ENCODE measurements at places on chromosomes 12 and 14.

GRCh38 chr14:25537846-25538455, 488.0 kb upstream of the STXBP6 start:
- H3K27ac ChIP-seq: no peak overlapping the region
- no peak for DNase-seq
- no peaks in the 10 kb centered on the region for H3K4me1 ChIP-seq

DNA sequence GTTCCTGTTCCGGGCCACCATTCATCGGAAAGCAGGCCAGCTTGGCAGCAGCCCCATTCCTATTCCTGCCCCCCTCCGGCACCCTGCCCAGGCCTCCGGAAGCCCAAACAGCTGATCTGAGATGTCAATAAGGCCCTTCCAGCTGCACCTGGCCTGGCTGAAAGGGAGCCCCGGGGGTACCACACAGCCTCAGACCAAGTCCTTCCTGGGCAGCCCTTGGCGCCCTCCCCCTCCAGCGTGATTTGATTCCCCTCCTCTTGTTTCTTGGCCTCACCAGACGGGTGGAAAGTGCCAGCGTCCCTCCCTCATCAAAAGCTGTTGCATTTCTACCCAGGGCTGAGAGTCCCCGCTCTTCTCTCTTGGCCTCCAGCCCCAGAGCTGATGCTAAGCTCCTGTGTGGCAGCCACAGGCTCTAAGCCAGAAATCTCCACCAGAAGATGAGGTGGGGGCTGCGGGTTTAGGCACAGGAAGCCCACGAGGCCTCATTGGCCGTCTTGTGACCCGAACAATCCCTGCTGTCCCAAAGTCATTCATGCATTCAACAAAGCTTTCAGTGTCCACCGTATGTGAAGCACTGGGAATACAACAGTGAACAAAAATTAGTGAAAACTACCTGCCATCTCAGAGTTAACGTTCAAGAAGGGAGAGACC, 215.4 kb downstream of the SLC41A2 start:
- no peaks in the 10 kb centered on the region for H3K27me3 ChIP-seq
- no peak overlapping the region for H3K27ac ChIP-seq
- peaks cover 94% of the 10 kb centered on the region for H3K4me1 ChIP-seq
- no peaks in the 10 kb centered on the region for H3K36me3 ChIP-seq
- H3K4me3 ChIP-seq: no peak overlapping the region
- DNase-seq: no peak

DNA sequence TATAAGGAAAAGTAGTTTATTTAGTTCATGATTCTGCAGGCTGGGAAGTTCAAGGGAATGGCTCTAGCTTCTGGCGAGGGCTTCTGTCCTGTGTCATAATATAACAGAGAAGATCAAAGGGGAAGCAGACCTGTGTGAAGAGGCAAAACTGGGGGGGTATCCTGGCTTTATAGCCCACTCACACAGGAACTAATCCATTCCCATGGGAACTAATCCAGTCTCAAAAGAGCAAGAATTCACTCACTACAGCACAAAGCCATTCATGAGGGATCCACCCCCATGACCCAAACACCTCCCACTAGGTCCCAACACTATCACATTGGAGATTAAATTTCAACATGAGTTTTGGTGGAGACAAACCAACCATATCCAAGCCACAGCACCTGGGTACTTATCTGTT, 6.9 kb downstream of the ALDH6A1 start:
- peaks cover 16% of the 10 kb centered on the region for H3K36me3 ChIP-seq
- no peak overlapping the region for H3K4me3 ChIP-seq
- no peak for DNase-seq
- no peaks in the 10 kb centered on the region for H3K27me3 ChIP-seq
- no peak overlapping the region for H3K27ac ChIP-seq

DNA sequence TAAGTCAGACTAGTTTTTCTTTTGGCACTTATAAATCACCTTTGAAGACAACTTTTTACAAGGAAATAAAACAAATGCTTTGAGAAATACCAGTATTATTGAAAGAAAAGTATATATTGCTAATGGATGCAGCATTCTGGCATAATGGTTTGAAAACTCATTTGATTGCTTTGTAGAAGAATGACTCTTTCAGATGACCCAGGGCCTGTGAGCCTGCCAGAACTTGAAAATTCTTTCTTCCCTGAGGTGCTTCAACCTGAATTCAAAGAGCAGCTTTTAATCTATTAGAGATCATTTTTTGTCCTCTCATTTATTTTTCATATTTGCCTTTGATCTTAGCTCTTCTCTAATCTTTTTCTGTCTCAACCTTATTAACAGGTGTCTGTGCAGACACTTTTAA, 87.4 kb downstream of the LRRK2 start:
- DNase-seq: no peak
- H3K36me3 ChIP-seq: no peaks in the 10 kb centered on the region
- no peaks in the 10 kb centered on the region for H3K4me1 ChIP-seq

DNA sequence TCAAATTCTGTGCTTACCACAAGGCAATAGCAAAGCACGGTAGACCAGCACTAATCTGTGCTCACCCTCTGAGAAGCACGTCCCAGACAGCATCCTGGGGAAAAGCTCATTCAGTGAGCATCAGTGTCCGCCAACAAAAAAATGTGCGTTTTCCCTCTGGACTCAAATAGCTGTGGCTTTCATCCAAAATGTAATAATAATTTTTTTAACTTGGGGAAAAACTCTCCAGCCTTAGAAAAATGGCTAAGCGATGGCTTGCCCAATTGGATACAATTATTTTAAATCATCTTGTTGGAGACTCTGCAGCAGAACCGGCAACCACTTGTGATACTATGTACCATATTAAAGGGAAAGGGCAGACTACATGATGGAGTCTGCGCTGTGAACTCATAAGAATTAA, 1.1 kb upstream of the KRT77 start:
- H3K27ac ChIP-seq: no peak overlapping the region
- H3K4me1 ChIP-seq: peaks cover 19% of the 10 kb centered on the region
- H3K4me3 ChIP-seq: no peak overlapping the region

GRCh38 chr12:57815177-57816000, 3.1 kb downstream of the AVIL start:
- peak overlapping the region; percentile 70 for H3K27ac ChIP-seq
- no peak for DNase-seq
- H3K27me3 ChIP-seq: no peaks in the 10 kb centered on the region
- peaks cover 19% of the 10 kb centered on the region for H3K36me3 ChIP-seq
- H3K4me1 ChIP-seq: peaks cover 7% of the 10 kb centered on the region
- no peak overlapping the region for H3K4me3 ChIP-seq

GRCh38 chr12:5535541-5535940, 103.6 kb downstream of the NTF3 start:
- peaks cover 9% of the 10 kb centered on the region for H3K36me3 ChIP-seq
- no peaks in the 10 kb centered on the region for H3K4me1 ChIP-seq
- no peak overlapping the region for H3K27ac ChIP-seq
- no peak for DNase-seq
- H3K4me3 ChIP-seq: no peak overlapping the region

DNA sequence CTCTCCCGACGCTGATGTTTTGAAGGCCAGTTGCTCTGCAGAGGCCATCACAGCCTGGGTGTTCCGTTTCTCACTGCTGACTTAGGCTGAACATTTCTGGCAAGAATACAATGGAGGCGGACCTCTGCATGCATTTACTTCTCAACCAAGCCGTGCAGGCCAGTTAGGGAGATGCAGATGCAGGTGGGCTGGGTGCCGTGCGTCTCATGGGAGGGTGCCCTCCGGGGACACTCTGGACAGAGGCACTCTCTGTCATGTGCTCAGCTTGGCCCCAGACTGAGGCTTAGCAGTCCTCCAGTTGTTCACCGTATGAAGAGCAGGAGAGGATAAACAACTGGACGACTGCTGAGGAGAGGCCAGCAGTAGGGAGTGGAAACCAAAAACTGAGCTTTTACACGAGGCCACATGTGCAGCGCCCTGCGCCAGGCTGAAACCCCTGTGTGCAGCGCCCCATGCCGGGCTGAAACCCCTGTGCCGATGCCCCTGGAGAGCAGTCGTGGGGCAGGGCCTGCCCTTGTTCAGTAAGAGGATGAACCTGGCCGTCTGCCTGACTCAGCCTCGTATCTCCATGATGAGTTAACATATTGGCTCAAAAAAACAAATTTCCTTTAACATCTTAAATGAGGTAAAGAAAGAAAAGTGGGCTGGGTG, 32.3 kb downstream of the DDX51 start:
- H3K36me3 ChIP-seq: no peaks in the 10 kb centered on the region
- H3K27me3 ChIP-seq: no peaks in the 10 kb centered on the region
- DNase-seq: no peak
- H3K27ac ChIP-seq: no peak overlapping the region
- no peak overlapping the region for H3K4me3 ChIP-seq

- no peak for DNase-seq
- H3K4me1 ChIP-seq: no peaks in the 10 kb centered on the region
- no peak overlapping the region for H3K4me3 ChIP-seq
- no peaks in the 10 kb centered on the region for H3K36me3 ChIP-seq
- H3K27me3 ChIP-seq: peaks cover 47% of the 10 kb centered on the region
Observed at GRCh38 chr12:52097045-52097666, 17.7 kb downstream of the SMIM41 start.

DNA sequence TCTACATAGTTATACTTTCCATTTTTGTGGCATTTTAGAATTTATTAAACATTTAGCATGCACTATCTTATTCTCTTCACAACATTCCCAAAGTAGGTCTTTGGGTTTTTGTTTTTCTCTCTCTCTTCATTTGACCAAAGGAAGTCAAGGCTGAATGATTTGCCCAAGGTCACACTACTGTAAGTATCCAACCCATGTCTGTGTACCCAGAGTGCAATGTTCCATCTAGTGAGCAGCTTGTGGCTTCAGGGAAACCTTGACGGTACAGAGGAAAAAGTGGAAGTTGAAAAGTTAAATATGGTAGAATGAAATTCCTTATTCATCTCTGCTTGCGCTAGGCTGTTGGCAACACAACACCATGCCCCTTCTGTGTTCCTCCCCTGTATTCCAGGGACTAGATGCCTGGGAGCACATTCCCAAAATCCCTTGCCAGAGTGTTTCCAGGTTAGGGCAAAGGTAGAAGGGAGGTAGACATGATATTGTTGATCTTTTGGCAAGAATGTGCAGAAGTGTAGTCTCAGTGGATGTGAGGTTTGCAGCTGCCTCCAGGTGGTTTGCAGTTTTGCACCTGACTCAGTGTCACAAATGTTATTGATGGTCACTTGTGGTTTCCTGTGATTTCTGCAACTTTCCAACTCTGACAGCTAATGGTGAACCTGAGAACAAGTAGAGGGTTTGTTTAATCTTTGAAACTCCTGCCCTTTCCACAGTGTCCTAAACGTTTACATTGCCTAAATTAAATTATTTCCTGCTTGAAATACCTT, 196.7 kb downstream of the RMST start:
- peaks cover 1% of the 10 kb centered on the region for H3K27me3 ChIP-seq
- no peaks in the 10 kb centered on the region for H3K4me1 ChIP-seq
- no peak overlapping the region for H3K4me3 ChIP-seq
- no peak for DNase-seq
- no peak overlapping the region for H3K27ac ChIP-seq
- no peaks in the 10 kb centered on the region for H3K36me3 ChIP-seq

DNA sequence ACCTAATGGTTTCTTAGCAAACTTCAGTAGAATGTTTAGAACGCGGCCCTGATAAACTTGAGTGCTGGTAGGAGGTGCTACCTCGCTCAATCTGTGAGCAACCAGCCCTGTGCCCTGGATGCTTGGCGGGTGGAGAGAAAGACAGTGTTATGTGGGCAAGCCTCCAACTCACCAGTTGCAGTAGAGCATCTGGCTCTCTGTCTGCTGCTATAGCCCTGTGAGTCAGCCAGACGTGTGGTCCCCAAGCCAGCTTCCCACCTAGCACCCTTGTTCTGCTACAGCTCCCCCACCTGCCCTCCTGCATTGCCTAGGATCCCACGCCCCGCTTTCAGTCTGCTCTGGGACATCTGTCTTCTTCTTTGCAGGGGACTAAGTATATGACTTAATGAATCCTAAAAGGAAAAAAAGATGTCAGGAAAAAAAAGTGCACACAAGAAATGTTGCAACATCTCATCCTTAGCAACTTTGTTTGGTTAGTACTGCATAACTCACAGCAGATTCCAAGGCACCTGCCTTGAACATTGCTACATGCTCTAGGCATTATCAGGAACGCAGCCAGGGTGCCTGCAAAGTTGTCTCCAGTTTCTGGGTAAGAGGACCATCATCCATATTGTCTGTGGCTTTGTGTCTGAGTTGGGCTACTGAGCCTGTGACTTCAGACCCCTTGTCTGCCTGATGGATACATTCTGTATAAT, 13.6 kb downstream of the SNRNP35 start:
- no peak overlapping the region for H3K4me3 ChIP-seq
- no peak overlapping the region for H3K27ac ChIP-seq
- no peak for DNase-seq

DNA sequence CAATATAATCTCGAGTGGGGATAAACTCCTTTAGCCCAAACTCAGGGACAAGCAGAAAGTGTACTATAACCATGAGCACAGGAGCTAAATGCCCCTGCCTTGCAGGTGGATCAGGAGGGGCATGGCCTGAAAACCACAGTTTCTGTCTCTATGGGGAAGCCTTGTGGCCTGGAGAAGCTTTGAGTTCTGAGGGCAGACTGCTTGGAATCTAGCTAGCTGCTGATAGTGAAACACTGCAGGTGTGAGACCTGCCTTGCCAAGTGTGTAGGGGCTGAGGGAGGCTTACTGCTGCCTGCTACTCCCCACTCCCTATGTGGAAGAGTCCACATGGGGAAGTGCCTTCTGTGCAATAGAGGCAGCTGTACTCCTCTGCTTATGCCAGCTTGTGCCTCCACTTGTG, 352.3 kb upstream of the OR4E1 start:
- DNase-seq: no peak
- H3K4me1 ChIP-seq: peaks cover 2% of the 10 kb centered on the region
- H3K4me3 ChIP-seq: no peak overlapping the region
- H3K27me3 ChIP-seq: no peaks in the 10 kb centered on the region

- no peak overlapping the region for H3K4me3 ChIP-seq
- H3K27ac ChIP-seq: no peak overlapping the region
- no peak for DNase-seq
- H3K4me1 ChIP-seq: no peaks in the 10 kb centered on the region
- H3K36me3 ChIP-seq: peaks cover 5% of the 10 kb centered on the region
Observed at GRCh38 chr12:127178463-127178862, 1088.5 kb upstream of the TMEM132C start.

- no peak overlapping the region for H3K4me3 ChIP-seq
- DNase-seq: no peak
- H3K27ac ChIP-seq: no peak overlapping the region
- H3K4me1 ChIP-seq: peaks cover 29% of the 10 kb centered on the region
Observed at GRCh38 chr12:121709478-121709961, 3.0 kb upstream of the TMEM120B start.

- H3K36me3 ChIP-seq: no peaks in the 10 kb centered on the region
- H3K27ac ChIP-seq: no peak overlapping the region
- H3K4me1 ChIP-seq: peaks cover 7% of the 10 kb centered on the region
- H3K4me3 ChIP-seq: no peak overlapping the region
- no peak for DNase-seq
- peaks cover 16% of the 10 kb centered on the region for H3K27me3 ChIP-seq
Observed at GRCh38 chr14:54673193-54674045, 106.5 kb downstream of the SAMD4A start.

- DNase-seq: no peak
- H3K36me3 ChIP-seq: peaks cover 10% of the 10 kb centered on the region
- H3K27ac ChIP-seq: no peak overlapping the region
Observed at GRCh38 chr12:22518060-22518719, 26.2 kb downstream of the C2CD5 start.
